ENCODE measurements at places on chromosomes 7 and 10.

DNA sequence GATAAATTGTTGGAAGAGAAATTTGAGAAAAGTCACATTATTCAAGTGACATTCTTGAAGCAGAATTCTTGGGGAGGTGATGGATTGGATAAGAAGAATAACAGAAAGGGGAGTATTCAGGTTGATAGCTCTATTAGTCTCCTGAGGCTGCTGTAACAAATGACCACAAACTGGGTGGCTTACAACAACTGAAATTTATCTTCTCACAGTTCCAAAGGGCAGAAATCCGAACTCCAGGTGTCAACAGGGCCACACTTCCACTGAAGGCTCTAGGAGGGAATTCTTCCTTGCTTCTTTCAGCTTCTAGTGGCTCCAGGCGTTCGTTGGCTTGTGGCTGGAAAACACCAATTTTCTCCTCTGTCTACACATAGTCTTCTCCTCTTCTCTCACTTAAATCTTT, 99.8 kb downstream of the TES start:
- DNase-seq, result no peak

DNA sequence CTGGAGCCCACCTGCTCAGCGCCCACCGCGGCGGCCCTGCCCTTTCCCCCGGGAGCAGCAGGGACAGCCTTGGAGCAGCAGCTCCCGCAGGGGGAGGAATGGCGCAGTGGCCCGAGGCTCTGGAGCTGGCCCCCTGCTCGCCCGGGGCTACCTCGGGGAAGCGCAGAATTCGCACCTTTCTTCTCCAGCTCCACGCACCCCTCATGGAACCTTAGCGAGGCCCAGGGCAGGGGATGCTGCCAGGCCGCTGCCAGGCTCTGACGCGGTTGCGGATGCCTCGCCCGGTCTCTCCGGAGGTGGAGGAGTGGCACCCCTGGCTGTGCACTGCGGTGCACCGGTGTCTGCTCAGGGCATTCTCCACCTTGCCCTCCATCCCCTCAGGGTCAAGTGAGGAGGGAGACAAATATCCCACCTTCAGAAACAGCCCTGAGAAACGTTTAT, 84.9 kb upstream of the MKI67 start:
- no peak for DNase-seq

DNA sequence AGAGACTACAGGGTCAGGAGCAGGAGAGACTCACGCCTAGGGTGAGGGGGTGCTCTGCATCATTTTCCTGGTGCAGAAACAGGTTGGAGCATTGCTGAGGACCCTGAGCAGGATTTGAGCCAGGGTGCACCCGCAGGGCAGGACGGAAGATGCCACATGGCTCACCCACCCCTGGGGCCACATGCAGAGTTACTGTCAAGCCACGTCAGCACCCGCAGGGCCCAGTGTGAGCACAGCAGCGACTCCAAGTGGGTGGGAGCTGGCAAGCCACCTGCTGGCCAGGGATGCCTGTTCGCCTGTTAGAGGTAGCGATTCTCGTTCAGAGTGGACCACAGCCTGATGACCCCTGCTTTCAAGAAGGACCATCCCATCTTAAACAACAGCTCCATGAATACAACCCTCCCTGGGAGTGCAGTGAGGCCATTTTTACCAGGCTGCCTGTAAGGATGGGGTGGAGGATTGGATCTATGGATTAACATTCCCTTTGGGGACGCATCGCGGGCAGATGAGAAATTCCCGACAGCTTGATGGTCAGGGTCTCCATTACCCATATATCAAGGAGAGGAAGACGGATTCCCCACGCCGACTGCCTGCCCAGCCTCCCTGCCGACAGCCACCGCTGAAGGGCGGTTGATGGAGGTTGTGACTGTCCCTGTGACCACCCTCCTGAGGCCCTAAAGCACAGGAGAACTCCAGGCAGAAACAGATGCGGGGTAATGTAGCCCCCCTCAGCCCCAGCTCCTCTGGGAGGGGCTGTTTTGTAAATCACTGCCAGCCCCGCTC, 101.1 kb upstream of the RET start:
- no peak for DNase-seq

- DNase-seq, result no peak
Measured at GRCh38 chr10:21529032-21529910, 3.8 kb upstream of the SKIDA1 start.

- no peak for DNase-seq
Measured at GRCh38 chr7:711093-711921, 15.2 kb upstream of the DNAAF5 start.

- no peak for DNase-seq
Measured at GRCh38 chr7:115410434-115410820, 488.5 kb downstream of the MDFIC start.

DNA sequence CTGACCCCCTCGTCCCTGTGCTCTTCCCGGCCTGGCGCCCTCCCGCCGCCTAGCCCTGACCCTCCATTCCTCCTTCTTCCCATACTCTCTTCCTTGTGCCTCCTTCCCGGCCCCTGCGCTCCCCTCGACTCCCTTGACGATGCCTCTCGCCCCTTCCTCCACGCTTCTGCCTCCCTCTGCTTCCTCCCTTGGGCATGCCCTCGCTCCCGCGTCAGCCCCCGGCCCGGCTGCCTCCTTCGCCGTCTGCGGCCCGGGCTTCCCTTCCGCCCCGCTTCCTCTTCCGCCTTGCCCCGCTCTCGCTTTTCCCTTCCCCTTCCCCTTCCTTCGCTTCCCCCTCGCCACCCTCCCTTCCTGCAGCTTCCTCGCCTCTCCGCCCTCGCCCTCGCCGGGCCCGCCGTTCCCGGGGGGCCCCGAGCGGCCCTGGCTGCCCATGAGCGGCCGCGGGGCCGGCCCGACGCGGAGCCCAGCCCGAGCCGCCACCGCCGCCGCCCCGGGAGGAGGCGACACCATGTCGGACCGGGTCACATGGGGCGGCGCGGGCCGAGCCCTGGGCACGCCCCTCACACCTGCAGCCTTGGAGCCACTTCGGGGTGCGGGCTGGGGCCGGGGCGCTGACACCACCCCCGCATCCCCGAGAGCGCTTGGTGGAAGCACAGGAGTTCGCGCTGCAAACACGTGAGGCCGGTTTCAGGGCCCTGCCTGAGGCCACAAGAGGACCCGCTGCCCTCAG, at the start of gene FBXW4:
Gene FBXW4 (minus strand): TSS at position 497 of the 730 bp plus-strand sequence. CDS start 65 bp downstream, at position 432.
- DNase-seq, result no peak

- DNase-seq, result no peak
Measured at GRCh38 chr7:54080525-54080924, 461.6 kb upstream of the VSTM2A start.

GRCh38 chr7:9083837-9084236, 650.4 kb downstream of the NXPH1 start:
- no peak for DNase-seq

GRCh38 chr7:50662996-50663395, 97.8 kb upstream of the DDC start:
- DNase-seq, result no peak

GRCh38 chr7:84399661-84400060, 205.1 kb upstream of the SEMA3A start:
- no peak for DNase-seq

GRCh38 chr7:146054909-146055308, 61.7 kb upstream of the CNTNAP2 start:
- no peak for DNase-seq

DNA sequence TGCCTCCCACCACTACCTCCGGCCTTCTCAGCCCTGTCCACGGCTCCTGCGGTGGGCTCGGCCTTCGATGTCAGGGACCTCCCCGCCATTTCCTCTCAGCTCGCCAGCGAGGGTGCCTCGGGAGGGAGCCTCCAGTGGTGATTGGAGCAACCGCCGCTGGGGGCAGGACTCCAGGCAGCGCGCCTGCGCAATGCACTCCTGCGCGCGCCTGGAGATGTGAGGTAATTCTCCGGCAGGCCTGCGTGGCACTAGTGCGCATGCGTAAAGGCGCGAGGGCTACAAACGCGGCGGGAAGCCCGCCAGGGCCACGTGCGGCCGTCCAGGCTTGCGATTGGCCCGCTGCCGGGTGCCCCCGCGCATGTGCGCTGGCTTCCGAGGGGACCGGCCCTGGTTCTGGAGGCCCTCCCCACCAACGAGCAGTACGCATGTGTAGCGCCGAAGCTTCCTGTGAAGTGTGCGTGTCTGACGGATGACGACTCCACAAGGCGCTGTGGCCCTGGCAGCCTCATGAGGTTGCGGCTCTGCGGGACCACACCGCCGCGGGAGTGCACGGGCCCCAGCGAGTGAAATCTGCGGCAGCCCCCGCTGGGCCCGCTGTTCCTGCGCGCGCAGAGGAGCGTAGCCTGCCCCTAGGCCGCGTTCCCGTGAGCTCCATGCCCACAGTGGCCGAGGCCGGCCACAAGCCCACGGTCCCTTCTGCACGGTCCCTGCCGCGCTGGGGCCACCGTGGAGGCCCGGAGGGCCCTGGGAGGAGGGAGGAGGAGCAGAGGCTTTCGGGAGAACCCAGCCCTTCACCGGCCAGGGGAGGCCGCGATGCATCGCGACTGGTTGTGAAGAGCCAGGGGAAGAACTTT, at the start of gene SYCE1:
Gene SYCE1 (minus strand): TSS at position 143 of the 854 bp plus-strand sequence. CDS start 54 bp downstream, at position 89.
- DNase-seq, result no peak

DNA sequence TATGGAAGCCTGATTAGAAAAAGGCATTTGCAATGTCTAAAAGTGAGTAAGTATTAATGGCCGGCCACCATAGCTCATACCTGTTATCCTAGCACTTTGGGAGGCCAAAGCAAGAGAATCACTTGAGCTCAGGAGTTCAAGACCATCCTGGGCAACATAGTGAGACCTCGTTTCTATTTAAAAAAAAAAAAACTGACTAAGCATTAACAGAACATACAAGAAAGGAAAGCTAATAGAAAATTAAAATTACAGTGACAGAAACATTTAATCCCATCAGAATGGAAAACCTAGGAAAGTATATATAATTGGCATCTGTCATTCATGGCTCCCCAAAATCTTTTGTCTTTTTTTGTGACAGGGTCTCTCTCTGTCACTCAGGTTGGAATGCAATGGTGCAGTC, 55.9 kb downstream of the AOC1 start:
- no peak for DNase-seq

DNA sequence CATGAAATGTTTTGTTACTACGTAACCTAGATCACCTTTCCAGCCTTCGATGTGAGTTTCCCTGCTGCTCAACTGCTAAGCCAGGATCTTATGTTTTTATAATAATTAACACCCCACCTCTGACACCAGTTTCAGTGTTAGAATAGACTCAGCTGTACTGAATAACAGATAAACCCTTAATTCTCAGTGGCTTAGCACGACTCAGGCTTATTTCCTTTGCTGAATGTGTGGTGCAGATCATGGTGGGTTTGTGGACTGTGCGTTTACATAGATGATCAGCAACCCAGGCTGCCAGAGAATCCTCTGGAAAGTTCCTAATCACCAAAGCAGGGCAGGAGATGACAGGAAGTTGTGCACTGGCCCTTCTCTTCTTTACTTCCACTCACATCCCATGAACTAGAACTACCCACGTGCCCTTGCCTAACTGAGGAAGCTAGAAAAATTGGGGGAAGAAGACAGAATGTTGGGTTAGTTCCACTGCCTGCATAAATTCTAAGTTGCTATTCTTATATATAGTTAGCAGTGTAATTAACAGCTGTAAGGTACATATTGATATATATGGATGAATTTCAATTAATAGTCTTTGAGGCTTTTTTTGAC, 111.8 kb downstream of the MAPK8 start:
- DNase-seq, result no peak

GRCh38 chr7:29588900-29589696, 25.5 kb downstream of the PRR15 start:
- DNase-seq, result no peak

- DNase-seq, result no peak
Measured at GRCh38 chr10:16902606-16903005, 85.4 kb upstream of the RSU1 start.

All from hypothalamus (tissue), 51 donors.